Left hindlimb (tissue), 1 donor: ENCODE measurements at places on chromosomes 2 and 18.

DNA sequence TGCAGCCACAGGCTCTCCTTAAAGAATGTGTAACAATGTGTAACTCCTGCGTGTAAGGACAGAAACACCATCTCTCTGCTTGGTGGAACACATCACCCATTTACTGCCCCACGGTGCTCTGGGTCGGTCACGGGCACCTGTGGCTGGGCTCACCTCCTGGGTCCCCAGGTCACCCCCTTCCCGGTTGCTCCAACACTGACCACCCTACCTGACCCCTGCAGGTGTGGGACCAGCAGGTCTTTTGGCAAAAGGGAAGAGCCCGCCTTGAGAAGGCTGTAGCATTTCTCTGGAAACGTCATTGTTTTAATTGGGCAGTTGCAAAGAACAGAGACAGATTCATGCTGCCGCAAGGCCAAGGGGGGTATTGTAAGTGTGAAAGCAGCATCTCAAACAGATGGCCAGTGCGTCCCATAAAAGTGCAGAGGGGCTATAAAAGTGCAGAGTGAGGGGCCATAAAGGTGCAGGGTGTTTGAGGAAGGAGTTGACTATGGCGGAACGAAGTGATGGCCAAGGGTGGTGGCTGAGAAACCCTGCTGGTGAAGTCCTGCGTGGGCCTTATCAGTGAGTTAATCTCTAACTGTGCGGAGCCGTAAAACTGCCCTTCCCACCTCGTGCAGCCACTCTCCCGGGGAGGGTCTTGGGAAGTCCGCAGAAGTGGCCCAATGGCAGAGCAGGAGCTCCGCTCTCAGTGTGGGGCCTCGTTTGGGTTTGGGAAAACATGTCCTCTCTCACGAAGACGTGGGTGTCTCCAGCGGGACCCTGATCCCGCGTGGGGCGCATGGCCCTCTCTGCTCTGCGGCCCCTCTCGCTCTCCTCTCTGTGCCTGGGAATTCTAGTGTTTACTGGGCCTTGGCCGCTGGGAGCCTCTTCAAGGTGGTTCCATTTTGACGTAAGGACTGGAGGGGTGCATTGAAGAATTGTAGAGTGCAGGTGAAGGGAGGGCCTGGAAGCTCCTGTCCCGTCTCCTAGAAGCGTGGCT, 13.7 kb upstream of the NEU4 start:
- DNase-seq: no peak

- DNase-seq: no peak
These were observed 205.8 kb downstream of the INSIG2 start for GRCh38 chr2:118294063-118294462.

DNA sequence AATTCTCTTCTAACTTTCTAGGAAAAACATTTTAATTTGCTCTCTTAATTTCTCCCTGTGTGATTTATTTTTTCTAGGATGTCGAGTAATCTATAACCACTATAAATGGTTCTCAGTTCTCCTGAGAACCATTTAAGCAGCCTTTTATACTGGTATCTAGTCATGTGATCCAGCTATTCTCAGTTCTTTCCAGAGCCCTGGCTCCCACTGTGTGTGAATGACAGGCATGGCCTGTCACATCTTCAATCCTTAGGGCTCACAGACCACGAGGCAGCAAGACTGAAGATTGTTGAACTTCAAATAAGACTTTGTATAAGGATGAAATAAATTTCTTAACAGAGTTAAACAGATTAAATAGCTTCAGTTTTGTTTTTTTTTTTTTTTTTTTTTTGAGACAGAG, 219.4 kb downstream of the HNMT start:
- no peak for DNase-seq

DNA sequence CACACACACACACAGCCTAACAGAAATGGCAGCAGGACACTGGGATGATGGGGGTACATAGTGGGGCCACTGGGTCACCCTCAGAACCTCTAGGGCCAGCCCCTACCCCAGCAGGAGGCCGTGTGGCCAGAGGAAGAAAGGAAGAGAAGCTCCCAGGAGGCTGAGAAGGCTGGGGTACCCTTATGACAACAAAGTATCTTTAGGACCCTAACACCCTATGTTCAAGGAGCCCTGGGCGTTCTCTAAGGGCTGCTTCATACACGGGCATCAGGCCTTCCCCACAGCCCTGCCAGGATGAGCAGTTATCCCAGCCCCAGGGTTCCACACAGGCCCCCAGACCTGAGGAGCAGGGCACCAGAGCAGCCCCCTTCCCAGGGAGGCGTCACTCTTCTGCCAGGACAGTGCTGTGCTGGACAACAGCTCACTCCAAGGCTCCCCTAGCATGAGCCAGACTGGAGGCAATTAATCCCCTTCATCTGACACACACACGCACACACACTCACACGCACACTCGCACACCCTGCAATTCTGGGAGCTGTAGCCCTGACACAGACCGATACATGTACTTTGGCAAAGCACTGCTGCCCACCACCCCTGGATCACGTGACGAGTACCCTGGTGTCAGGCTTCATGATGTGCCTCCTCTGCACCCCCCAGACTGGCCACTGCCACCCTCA, 163.6 kb downstream of the TNS1 start:
- no peak for DNase-seq

GRCh38 chr2:122033778-122034177, 278.3 kb downstream of the TSN start:
- DNase-seq: no peak

GRCh38 chr2:126664234-126664633, 8.3 kb downstream of the GYPC start:
- DNase-seq: no peak

DNA sequence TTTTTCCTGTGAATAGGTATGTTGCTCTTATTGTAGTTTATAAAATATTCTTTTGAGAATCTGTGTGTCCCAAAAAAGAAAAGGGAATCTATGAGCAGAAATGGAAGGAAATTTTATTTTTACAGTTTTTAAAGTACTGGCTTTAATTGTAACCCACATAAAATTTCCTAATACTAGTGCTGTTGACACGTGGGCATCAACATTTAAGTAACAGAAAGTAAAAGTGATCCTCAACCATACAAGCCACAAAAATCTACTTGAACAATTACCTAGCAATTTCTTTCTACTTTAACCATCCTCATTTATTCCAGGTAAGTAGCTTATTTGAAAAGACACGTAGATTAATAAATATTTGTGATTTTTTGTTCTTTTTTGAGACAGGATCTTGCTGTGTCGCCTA, 62.0 kb downstream of the MAP3K20 start:
- DNase-seq: no peak
